CD8-positive, alpha-beta memory T cell (primary cell): ENCODE measurements at places on chromosomes 4 and X. TPM values are rescaled to one million over a fixed set of nuclear protein-coding genes. Genes with fewer than 3 reads are reported as not detected.

- no peak for DNase-seq
These were observed 14.5 kb downstream of the WDFY3 start for GRCh38 chr4:84952004-84952403.

GRCh38 chr4:47747211-47747610 lies 90.7 kb downstream of the CORIN start:
- DNase-seq: no peak

DNA sequence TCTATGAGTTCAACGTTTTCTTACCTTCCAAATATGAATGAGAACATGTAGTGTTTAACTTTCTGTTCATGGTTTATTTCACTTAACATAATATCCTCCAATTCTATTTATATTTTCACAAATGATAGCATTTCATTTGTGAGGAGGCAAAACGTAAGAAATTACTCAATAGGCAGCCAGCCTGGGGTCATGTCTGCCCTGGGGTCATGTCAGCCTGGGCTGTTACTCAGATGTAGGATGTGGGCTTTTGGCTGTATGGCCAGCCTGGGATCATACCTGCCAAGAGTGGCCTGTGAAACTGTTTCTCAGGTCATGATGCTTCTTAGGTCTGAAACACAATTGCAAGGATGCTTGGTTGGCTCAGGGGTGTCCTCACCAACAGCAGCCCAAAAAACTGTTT lies 187.0 kb downstream of the FBXO8 start:
- DNase-seq: no peak

GRCh38 chrX:134932528-134933217 lies 58.1 kb upstream of the SMIM10 start:
- no peak for DNase-seq

- no peak for DNase-seq
These were observed 71.7 kb upstream of the HGFAC start for GRCh38 chr4:3369781-3370674.

- DNase-seq: no peak
These were observed 7.5 kb downstream of the DTHD1 start for GRCh38 chr4:36288731-36289426.

- DNase-seq: no peak
These were observed 209.0 kb downstream of the SCFD2 start for GRCh38 chr4:53156896-53157295.

DNA sequence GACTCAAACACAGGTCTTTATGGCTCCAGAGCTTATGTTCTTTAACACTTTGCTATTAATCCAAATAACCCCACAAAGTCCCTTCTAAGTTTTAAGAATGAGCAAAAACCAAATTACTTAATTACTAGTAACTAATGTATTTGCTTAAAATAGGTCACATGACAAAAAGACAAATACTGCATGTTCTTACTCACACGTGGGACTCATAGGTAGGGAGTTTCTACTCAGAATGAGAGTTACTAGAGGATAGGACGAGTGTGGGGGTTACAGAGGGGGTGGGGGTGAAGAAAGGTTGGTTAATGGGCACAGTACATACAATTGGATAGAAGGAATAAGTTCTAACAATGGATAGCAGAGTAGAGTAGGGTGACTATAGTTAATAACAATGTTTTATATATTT lies 5.8 kb downstream of the RPS6KA3 start:
- DNase-seq: no peak

DNA sequence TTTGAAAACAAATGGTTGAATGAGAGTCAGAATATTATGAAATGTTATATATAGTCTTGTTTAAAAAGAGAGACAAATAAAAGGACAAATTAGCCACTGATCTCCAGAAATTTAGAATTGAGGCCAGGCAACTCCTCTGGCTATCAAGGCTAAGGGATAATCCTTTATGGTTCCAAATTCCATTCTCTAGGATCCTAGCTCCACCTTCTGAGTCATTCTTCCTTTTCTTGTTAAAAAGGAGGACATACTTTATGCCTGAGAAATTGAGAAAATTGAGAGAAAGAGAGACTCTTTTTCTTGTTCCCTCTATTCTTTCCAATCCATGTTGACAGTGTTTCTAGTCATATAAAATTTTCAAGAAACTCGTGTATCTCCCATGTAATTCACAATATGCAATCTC lies 1299.5 kb downstream of the FSTL5 start:
- no peak for DNase-seq

The CLNK gene
- 0.31 TPM for total RNA-seq
